ENCODE measurements at places on chromosomes 3 and 15.

- no peak for DNase-seq
Measured at GRCh38 chr3:52682016-52682415, 3.7 kb downstream of the PBRM1 start.

- DNase-seq: no peak
Measured at GRCh38 chr15:62578546-62578945, 413.5 kb upstream of the C2CD4B start.

DNA sequence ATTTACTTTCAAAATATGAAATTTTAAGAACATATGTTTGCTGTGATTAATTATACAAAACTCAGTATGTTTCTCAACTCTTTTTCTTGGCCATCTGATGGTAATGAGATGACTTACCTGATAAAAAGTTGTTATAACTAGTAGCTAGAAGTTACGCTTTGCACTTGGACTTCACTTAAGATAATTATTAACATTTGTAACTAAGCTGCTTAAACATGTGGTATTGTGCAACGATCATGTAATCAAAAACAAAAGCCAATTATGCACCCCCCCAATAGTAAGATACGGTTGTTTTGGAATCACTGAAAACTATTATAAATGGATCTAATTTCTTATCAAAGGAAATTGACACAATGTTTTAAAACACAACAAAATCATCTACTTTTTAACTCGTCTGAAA is 342.9 kb downstream of the CNTN3 start:
- no peak for DNase-seq

DNA sequence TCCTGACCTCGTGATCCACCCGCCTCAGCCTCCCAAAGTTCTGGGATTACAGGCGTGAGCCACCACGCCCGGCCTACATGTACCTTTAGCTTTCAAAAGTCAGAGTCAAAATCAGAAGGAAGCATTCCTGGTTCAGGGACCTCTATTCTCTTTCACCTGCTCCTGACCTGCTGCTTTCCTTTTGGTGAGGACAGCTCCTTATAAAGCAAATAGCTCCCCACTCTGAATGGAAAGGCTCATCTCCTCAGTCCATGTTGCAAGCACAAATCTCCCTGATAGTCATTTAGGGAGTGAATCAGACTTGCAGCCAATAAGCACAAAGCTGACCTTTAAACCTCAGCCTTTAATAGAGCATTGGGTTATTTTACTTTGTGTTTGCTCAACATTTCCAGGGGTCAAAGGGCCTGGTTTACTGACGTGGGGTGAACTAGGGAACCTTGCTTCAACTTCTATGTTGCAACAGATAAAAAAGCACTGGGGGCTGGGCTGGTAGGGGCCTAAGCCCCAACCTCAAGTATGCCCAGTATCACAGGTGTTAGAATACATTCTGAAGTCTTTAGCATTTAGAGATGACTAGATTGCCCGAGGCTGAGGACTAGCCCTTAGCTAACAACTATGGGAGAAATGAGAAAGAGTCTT is 43.1 kb downstream of the THRB start:
- no peak for DNase-seq

DNA sequence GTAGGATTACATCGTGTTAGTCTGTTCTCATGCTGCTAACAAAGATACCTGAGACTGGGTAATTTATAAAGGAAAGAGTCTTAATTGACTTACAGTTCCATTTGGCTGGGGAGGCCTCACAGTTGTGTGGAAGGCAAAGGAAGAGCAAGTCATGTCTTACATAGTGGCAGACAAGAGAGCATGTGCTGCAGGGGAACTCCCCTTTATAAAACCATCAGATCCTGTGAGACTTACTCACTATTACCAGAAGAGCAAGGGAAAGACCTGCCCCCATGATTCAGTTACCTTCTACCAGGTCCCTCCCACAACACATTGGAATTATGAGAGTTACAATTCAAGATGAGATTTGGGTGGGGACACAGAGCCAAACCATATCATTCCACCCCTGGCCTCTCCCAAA is 3.4 kb downstream of the SLC25A26 start:
- no peak for DNase-seq

- no peak for DNase-seq
Measured at GRCh38 chr3:179301645-179302044, 21.2 kb upstream of the ZNF639 start.

DNA sequence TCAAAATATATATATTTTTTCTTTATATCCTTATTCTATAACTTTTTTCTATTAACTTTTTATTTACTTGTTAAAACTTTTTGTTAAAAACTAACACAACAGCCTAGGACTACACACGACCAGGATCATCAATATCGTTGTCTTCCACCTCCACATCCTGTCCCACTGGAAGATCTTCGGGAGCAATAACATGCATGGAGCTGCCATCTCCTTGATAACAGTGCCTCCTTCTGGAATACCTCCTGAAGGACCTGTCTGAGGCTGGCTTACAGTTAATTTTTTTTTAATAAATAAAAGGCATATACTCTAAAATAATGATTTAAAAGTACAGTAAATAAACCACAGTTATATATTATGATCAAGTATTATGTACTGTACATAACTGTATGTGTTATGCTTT is 58.9 kb downstream of the SFMBT1 start:
- no peak for DNase-seq

DNA sequence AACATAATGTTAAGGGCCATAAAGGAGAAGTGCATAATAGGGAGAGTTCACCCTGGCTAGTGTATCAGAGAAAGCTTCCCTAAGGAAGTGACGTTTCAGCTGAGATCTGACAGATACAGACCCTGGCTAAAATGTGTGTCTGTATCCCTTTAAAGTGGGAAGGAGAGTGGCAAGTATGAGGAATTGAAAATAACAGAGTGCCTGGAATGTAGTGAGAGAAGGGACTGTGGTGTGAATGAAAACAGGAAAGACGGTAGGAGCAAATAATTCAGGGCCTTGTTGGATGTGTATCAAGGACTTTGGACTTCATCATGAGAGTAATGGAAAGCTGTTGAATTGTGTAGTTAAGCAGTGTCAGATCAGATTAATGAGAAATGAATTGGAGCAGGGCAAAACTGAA is 30.5 kb downstream of the NEO1 start:
- no peak for DNase-seq

GRCh38 chr3:32238453-32239306 is at the start of gene CMTM8:
TSS of gene CMTM8 (plus strand) at chr3:32238680. CDS start at chr3:32238973, 293 bp downstream.
- DNase-seq: no peak

DNA sequence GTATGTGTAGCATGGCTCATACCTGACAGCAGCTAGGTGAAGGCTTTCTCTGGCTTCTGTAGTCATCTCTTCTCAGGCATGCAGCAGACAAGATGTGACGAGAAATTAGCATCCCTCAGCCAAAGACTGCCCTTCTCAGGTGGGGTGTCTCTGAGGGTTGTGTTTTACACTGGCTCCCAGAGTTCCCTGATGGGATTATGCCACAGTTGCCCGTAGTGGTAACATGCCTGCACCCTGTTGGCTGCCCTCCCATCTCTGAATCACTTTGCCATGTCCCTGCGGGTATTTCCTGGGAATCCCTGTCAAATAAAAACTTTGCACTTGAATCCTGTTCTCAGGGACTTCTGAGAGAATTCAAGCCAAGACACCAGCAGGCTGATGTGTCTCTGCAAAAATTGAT is 70.5 kb downstream of the LRTM1 start:
- no peak for DNase-seq

- no peak for DNase-seq
Measured at GRCh38 chr3:151101270-151101969, 16.0 kb downstream of the MED12L start.

GRCh38 chr3:25749031-25749581 is 34.1 kb downstream of the NGLY1 start:
- DNase-seq: no peak

- no peak for DNase-seq
Measured at GRCh38 chr3:58258392-58259055, 20.9 kb downstream of the ABHD6 start.

- no peak for DNase-seq
Measured at GRCh38 chr15:71237456-71238188, 122.4 kb downstream of the THSD4 start.

DNA sequence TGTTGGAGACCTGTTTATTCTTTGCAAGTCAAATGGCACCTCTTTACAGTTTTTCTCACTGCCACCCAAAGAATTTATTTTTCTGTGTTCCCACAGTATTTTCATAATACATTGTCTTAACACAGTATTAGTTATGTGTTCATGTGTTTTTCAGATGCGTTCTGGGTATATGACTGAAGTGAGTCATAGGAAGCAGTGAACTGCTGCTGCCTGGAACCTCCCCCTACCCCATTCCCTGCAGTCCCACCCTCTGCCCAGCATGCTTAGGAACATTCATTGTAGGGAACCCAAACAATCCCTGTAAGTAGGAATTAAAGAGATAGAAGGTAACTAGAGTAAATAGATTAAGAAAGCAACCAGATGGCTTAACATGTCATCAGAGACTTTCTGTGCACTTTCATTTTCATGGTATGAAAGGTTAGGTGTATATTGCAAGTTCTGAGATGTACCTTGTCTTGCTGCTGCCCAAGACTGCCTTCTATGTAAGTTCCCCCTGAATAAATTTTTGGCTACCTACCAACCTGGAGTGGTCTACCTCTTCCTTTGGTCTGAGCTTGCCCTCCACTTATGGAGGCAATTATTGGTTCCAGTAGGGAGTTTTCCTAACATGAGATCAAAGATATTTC is 21.9 kb upstream of the SQOR start:
- DNase-seq: no peak
